NCI-H510A treated with DMSO at 0.1 percent for 48 hours (cell line): ENCODE measurements at places on chromosomes 1 and 21.

GRCh38 chr1:22352896-22353295 lies 98.8 kb upstream of the ZBTB40 start:
- DNase-seq: no peak

GRCh38 chr1:117017648-117018047 lies 16.1 kb downstream of the CD101 start:
- DNase-seq: no peak

GRCh38 chr1:75785320-75785982 lies 605 bp upstream of the RABGGTB start:
- no peak for DNase-seq

- DNase-seq: no peak
Measured at GRCh38 chr1:229161740-229162139, 109.2 kb upstream of the RAB4A start.

- DNase-seq: no peak
Measured at GRCh38 chr1:53620061-53620855, 118.7 kb downstream of the GLIS1 start.

GRCh38 chr1:8330271-8331125 lies 12.6 kb downstream of the SLC45A1 start:
- no peak for DNase-seq

DNA sequence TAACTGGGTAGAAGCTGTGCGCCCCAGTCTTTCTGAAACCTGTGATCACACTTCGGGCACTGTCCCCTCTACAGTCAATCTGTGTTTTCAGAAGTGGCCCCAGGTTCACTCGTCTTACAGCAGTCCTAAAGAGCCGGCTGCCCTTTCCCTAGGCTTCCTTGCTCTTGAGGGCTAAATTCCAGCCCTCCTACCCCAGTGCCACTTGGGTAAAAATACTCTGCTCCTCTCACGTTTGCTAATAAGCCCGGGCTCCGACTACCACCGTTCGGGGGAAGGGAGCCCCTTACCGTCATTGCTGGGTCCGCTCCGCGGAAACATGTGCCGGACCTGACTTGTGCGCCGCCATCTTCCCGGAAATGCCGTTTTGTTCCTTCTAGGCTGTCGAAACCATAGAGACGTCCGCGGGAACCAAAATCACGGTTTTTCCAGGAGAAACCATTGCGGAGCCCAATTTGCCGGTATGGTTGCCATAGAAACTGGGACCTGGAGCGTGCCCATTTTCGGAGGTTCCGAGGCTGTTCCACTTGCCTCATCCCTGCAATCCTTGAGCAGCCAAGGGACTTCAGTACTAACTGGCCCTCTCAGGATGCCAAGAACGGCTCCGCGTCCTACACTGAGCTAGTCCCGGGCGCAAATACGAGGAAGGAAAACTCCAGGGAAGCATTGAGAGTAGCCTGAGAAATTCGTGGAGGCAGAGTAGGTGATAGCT lies at the start of gene GPATCH4:
GPATCH4 (minus strand) TSS at position 358 of the 709 bp plus-strand sequence.
- peak; percentile 91 for DNase-seq
